PC-3 (cell line): ENCODE measurements at places on chromosomes 16 and 17. TPM values are rescaled to one million over a fixed set of nuclear protein-coding genes. Genes with fewer than 3 reads are reported as not detected.

The PIPOX gene
- 0.87 and 1.5 TPM in 2 replicates for total RNA-seq

DNA sequence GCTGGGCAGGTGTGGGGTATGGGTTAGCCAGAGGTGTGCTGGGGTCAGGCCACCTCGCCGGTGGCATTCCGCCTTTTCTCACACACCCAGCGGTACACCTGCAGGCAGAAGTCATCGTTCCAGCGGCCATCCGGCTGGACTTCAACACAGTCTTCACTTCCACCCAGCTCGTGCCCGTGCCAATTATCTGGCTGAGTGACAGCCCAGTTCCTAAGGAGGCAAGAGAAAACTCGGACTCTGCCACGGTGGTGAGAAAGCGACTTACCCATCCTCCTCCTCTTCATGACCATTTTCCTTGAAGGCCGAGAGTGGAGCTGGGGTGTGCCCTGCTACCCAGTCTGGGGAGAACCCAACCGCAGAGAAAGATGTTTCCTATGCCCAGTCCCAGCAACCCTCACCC lies 13.1 kb downstream of the ASGR2 start:
- no peak for DNase-seq

GRCh38 chr17:4444782-4445473 lies 11.2 kb downstream of the SPNS3 start:
- DNase-seq = peak; percentile 71

The NPW gene
- 3.8 and 5.6 TPM in 2 replicates for total RNA-seq

DNA sequence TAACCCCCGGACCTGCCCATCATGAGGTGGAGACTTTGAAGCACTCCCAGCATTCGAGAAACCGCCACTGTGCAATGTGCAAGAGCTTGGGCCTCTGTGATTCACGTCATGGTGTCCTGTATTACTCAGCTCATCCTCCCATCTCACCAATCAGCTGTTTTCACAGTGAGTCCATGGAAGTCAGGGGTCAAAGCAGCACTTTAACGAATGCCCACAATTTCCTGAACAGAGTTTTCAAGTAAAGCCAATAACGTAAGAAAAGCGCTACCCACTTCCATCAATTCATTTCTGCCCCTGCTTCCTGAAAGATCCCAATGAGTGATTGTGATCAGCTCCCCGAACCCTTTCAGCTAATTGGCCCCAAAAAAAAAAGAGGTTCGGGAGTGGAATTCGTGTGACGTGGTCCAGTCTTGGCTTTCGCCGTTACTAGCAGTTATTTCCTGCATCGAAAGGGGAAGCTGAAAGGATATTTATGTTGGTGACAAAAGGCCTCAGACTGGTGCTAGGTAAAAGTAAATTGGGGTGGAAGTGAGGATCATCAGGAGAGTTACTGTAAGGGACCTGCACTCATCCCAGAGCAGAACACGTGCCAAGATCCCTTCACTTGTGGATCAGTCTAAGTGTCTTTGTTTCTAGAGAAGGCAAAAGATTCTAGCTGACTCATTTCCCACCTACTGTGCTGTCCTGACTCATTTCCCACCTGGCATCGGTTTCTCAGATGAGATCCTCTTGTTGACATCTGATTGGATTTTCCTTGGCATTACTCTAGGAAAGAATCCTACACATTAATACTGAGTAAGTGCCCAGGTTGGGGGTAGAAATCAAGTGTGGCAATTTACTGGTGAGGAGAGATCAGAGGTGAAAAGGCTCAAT lies 136.7 kb upstream of the NUDT7 start:
- peak; percentile 51 for DNase-seq

DNA sequence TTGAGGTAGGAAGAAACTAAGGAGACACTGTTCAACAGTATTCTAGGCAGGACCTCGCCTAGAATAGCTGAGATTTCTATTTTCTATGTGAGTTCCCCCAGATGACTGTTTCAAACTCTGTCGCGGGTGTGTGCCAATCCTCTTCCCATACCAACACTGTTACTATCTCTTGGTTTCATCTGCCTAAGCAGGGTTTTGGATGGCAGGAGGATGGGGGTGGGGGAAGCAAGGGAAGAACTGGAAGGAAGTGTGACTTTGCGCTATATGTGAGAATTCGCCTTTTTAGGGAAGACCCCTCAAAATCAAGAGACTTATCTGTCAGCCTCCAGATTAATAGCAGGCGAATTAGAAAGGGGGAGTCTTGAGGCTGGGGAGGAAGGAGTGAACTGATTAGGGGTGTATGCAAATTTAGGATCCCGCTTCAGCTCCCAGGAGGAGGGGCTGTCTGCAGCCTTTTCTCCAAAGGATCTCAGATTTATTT lies 521 bp upstream of the G6PC3 start:
- no peak for DNase-seq

DNA sequence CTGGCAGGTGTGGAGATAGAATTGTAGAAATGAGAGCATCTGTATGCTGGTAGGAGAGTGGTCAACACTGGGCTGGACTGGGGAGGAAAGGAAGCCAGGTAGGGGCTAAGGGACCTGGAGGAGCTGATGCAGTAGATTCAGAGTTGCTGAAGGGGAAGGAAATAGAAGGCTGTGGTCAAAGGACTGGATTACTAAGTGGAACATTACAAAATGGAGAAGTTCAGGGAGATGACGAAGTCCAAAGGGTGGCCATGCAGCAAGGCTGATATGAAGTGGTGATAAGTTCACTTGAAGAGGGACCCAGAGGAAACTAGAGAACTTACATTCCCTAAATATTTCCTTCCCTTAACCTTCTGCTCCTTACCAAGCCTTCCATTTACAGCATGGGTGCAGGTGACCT lies 8.6 kb upstream of the CCL2 start:
- DNase-seq = no peak

The KRT33B gene
- not detected in 2 replicates for total RNA-seq

The CASKIN1 gene
- total RNA-seq = 1.6 and 1.7 TPM in 2 replicates

The CCL23 gene
- not detected in 2 replicates for total RNA-seq

The DHRS7C gene
- total RNA-seq = not detected in 2 replicates

DNA sequence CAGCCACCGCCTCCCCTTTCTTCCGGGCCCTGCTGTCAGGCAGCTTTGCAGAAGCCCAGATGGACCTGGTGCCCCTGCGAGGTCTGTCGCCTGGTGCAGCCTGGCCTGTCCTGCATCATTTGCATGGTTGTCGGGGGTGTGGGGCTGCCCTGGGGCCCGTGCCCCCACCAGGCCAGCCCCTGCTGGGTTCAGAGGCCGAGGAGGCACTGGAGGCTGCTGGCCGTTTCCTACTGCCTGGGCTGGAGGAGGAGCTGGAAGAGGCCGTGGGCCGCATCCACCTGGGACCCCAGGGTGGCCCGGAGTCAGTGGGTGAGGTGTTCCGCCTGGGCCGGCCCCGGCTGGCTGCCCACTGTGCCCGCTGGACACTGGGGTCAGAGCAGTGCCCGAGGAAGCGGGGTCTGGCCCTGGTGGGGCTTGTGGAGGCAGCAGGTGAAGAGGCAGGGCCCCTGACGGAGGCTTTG lies 5.5 kb upstream of the TGFB1I1 start:
- DNase-seq = no peak

The EVI2B gene
- total RNA-seq = 0.11 TPM in 1 of 2 replicates, not detected in the other
